Mucosa of descending colon (tissue), 3 donors: ENCODE measurements at places on chromosomes 11 and 22.

DNA sequence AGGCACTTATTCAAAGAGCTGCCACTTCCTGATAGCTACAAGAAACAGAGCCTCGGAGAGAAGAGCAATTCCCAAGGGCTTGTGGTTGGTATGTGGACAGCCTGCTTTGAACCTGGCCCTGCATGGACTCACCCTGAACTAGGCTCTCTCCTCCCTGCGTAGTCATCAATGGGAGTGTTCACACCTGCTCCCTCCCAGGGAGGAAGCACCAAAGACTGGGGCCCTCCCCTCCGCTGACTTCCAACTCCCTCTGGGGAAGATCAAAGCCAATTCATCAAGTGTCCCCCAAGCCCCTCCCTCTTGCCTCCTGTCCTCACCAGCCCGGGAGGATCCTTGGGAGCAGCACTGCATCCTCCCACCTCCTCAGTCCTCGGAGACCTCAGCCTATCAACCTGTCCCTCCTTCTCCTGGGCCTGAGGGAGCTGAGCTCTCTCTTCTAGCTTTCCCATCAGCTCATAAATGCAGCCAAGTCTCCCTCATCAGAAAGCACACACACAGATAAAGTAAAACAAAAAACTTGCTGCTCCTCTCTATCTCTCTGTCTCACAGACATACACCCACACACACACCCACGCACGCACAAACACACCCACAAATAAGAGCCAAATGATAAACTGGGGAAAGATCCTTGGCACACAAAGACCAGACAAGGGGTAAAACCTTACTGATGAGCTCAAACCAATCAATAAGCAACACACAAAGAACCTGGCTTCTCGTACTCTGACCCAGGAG, 3.3 kb downstream of the A4GALT start:
- DNase-seq: no peak

GRCh38 chr11:68959465-68960293, 21.1 kb downstream of the MRGPRD start:
- no peak for DNase-seq

- DNase-seq: no peak
These were observed 3.9 kb upstream of the PTS start for GRCh38 chr11:112222303-112222702.

- no peak for DNase-seq
These were observed 14.6 kb downstream of the MRGPRF start for GRCh38 chr11:68998390-68998911.

GRCh38 chr11:5197536-5197935, 2.9 kb downstream of the OR51V1 start:
- DNase-seq: no peak

- no peak for DNase-seq
These were observed 5.5 kb downstream of the ADM start for GRCh38 chr11:10310301-10310841.
